Activated CD4-positive, alpha-beta memory T cell treated with anti-CD3 and anti-CD28 coated beads, Interleukin-2, amount 10 ng/mL, durations not matched to agents 7 days and 5 days (primary cell): ENCODE measurements at places on chromosomes 1 and 21.

- no peak for DNase-seq
Observed at GRCh38 chr1:121518726-121519041, 333.9 kb downstream of the SRGAP2C start.

DNA sequence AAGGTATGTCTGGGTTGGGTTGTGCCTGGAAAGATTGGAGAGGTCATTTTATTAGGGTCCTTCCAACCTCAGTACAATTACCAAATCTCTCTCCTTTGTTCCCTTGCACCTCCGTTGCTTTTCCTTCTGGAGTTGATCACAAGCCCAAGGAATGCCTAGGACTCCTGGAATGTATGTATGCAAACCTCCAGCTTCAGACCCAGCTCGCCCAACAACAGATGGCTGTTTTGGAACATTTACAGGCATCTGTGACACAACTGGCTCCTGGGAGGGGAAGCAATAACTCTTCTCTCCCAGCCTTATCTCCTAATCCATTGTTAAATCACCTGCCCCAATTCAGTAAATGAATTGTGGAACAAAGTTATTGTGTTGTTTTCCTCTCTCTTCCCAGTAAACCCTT is 8.3 kb downstream of the TSACC start:
- no peak for DNase-seq

DNA sequence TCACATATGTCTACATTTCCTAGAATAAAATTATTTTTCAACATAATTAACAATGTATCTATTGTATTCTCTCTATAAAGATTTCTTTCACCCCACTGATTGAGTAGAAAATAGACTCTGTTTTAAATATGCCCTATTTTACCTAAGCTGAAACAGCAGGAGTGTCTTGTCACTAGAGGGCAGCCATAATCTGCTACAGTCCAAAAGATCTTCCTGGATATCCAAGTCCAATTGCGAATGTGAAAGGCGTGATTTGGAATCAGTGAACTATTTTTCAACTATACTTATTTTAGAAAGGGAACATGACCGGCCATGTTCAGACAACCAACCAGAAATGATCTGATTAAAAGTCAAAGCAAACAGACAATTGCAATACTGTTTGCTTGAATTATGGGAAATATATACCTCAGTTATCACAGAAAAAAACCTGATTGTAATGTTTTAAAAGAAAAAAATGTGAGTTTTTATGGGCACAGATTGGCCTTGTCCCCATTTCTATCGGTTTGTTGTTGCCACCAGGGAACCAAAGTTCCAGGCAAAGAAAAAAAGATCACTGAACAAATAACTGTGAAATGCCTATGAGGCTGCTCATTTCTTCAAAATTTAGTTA is 1211.0 kb upstream of the ADGRL4 start:
- DNase-seq, result no peak

DNA sequence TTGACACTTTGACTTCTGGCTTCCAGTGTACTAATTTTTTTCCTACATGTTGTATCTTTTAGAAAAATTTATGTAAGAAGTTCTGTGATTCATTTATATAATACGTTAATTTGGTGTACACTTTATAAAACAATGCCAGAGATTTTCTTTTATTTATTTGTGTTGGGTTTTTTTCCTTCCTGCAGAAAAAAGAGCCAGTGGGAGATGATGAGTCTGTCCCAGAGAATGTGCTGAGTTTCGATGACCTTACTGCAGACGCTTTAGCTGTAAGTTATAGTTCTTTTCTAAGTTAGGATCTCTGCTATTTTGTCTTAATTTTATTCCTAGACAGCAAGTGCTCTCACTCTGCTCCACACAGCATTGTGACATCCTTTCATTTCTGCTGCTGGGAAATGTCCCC is 14.4 kb downstream of the SARS1 start:
- DNase-seq, result no peak

DNA sequence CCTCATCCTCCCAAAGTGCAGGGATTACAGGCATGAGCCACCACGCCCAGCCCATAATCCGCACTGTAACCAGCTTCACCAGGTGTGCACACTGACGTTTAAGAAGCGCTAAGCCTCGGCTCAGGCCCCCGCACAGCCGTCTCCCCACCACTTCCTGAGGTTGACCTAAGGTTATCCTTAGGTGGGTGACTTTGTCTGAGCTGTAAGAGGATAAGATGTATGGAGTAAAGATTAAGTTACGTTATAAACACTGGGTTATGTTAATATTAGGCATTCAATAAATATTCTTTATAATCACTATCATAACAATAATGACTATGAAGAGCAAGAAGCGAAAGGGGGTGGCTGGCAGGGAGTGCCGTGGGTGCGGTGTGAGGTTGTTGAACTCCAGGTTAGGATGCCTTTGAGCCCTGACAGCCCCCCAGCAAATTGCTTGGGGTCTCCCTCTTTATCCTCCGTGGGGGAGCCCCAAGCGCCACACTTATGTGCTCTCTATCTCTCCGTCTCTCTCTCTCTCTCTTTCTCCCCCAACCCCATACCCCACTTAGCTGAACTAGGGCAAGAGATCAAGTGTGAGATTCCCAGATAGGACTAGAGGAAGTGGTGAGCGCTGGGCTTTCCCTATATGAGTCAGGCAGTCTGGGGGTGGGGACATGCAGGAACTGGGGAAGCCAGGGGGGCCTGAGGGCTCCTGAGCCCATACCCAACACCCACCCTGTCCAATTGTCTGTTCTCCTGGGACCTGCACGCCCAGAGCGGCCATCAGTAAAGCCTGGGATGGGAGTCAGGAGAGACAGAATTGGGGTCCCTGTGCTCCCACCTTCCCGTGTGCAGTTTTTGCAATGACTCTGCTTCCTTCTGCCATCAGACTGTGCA is 7.6 kb downstream of the EFHD2 start:
- DNase-seq, result peak; percentile 61

DNA sequence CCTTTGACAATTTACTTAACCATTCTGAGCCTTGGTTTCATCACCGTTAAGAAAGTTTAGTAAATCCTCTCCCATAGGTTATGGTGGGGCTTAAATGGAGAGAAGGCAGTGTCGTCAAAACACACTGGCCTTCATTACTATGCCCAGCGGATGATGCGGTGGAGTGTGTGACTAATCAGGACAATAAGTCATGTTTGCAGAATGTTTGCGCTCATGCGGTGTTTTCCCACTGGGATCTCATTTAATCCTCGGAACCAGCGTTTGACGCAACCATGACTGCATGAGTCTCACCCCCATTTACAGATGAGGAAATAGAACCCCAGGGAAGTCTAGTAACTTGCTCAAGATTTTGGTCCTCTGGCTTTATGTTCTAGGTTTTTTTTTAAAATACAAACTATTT is 17.5 kb downstream of the SLC26A9 start:
- DNase-seq, result no peak
